AG04450 (cell line): ENCODE measurements at places on chromosomes 3 and 15. TPM values are rescaled to one million over a fixed set of nuclear protein-coding genes. Genes with fewer than 3 reads are reported as not detected.

Gene CHDH
- polyA plus RNA-seq, result 0.01 and 0.02 TPM in 2 replicates

Gene KLF15
- polyA plus RNA-seq, result 0.38 and 0.53 TPM in 2 replicates

Gene TCF12
- polyA plus RNA-seq, result 410 and 447 TPM in 2 replicates

Gene CEMIP
- polyA plus RNA-seq, result 221 and 231 TPM in 2 replicates

Gene SEMA3G
- polyA plus RNA-seq, result 0.02 TPM in 1 of 2 replicates, not detected in the other

Gene GOLGA6B
- polyA plus RNA-seq, result not detected in 2 replicates

Gene GRAMD1C
- 3.0 and 4.2 TPM in 2 replicates for polyA plus RNA-seq

Gene GOLGA8N
- polyA plus RNA-seq, result 3.2 and 3.7 TPM in 2 replicates

Gene USP13
- 13.2 and 15.2 TPM in 2 replicates for polyA plus RNA-seq

Gene RBPMS2
- polyA plus RNA-seq, result 0.88 and 1.3 TPM in 2 replicates

Gene JMJD7
- 5.1 and 6.9 TPM in 2 replicates for polyA plus RNA-seq

Gene CA12
- polyA plus RNA-seq, result 55.5 and 61.4 TPM in 2 replicates

Gene INKA1
- 1.9 and 2.8 TPM in 2 replicates for polyA plus RNA-seq

Gene VGLL3
- 27.2 and 28.3 TPM in 2 replicates for polyA plus RNA-seq

Gene RBP2
- not detected in 2 replicates for polyA plus RNA-seq

Gene DAPK2
- 0.42 and 0.57 TPM in 2 replicates for polyA plus RNA-seq

Gene VIPR1
- polyA plus RNA-seq, result not detected in 2 replicates

Gene PLCH1
- polyA plus RNA-seq, result 0.04 TPM in 1 of 2 replicates, not detected in the other

Gene ATP13A5
- not detected in 2 replicates for polyA plus RNA-seq

Gene ADCY5
- 0.20 and 0.24 TPM in 2 replicates for polyA plus RNA-seq

Gene GMNC
- 0.02 TPM in 2 replicates for polyA plus RNA-seq

Gene SCAANT1
- not detected in 2 replicates for polyA plus RNA-seq

Gene DNAJC13
- polyA plus RNA-seq, result 37.5 and 50.5 TPM in 2 replicates

Gene MOBP
- polyA plus RNA-seq, result not detected in 2 replicates

Gene LSAMP
- 24.1 and 25.1 TPM in 2 replicates for polyA plus RNA-seq

Gene NSUN3
- 7.5 and 7.7 TPM in 2 replicates for polyA plus RNA-seq

Gene SGO1
- polyA plus RNA-seq, result 1.3 and 2.2 TPM in 2 replicates

Gene FOXL2NB
- 0.04 and 0.05 TPM in 2 replicates for polyA plus RNA-seq

Gene MKRN2OS
- not detected in 2 replicates for polyA plus RNA-seq

Gene SAMMSON
- polyA plus RNA-seq, result not detected in 2 replicates

Gene DLEC1
- polyA plus RNA-seq, result 0.04 and 0.06 TPM in 2 replicates

Gene XRN1
- polyA plus RNA-seq, result 26.4 and 36.9 TPM in 2 replicates

Gene CCRL2
- 0.15 and 0.16 TPM in 2 replicates for polyA plus RNA-seq

Gene NPAP1
- polyA plus RNA-seq, result not detected in 2 replicates

Gene RABL3
- 7.9 and 9.3 TPM in 2 replicates for polyA plus RNA-seq

Gene LIPH
- polyA plus RNA-seq, result 0.02 and 0.06 TPM in 2 replicates

Gene FOXL2
- 0.05 and 0.07 TPM in 2 replicates for polyA plus RNA-seq

Gene CIP2A
- 5.6 and 6.2 TPM in 2 replicates for polyA plus RNA-seq

Gene DUOXA1
- polyA plus RNA-seq, result not detected in 2 replicates

Gene CPN2
- not detected in 2 replicates for polyA plus RNA-seq

Gene CHL1
- polyA plus RNA-seq, result 0.25 and 0.40 TPM in 2 replicates

Gene CDHR4
- 0.09 TPM in 1 of 2 replicates, not detected in the other for polyA plus RNA-seq

Gene TIMMDC1
- polyA plus RNA-seq, result 73.1 and 97.4 TPM in 2 replicates

Gene GOLGA8Q
- 0.69 and 0.74 TPM in 2 replicates for polyA plus RNA-seq

Gene PP2D1
- not detected in 2 replicates for polyA plus RNA-seq

Gene MESP1
- polyA plus RNA-seq, result 0.17 and 0.30 TPM in 2 replicates

Gene GOLGA6L7
- polyA plus RNA-seq, result not detected in 2 replicates

Gene MGLL
- polyA plus RNA-seq, result 49.1 and 51.5 TPM in 2 replicates

Gene TEX9
- polyA plus RNA-seq, result 1.2 and 2.0 TPM in 2 replicates

Gene RRP9
- polyA plus RNA-seq, result 10.8 and 13.7 TPM in 2 replicates

Gene CLEC3B
- polyA plus RNA-seq, result 4.3 and 4.8 TPM in 2 replicates

Gene WDR93
- polyA plus RNA-seq, result 0.05 TPM in 2 replicates

Gene CP
- 0.10 TPM in 1 of 2 replicates, not detected in the other for polyA plus RNA-seq

Gene PIK3CB
- 11.5 and 13.8 TPM in 2 replicates for polyA plus RNA-seq
